Fibroblast of the conjunctiva (primary cell): ENCODE measurements at places on chromosomes 12 and 14.

GRCh38 chr14:45177076-45177475, 41.3 kb downstream of the FANCM start:
- peak; percentile 79 for DNase-seq

DNA sequence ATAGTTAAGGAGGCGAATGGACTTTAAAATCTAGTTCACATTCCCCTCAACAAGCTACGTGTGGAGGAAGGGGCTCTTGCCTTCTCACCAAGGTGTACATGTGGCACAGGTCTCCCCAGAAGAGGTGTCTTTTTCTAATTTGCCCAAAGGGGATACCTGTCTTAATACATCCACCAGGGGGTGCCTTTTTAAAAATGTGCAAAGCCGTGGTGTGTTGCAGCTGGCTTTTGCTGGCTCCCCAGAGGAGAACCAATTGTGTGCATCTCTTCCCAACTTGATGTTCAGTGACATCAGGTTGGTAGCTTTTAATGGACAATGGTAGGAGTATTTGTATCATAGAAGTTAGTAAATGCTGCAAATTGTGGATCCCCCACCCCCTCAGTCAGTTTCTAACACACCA, 33.8 kb downstream of the CREBL2 start:
- DNase-seq = peak; percentile 2

DNA sequence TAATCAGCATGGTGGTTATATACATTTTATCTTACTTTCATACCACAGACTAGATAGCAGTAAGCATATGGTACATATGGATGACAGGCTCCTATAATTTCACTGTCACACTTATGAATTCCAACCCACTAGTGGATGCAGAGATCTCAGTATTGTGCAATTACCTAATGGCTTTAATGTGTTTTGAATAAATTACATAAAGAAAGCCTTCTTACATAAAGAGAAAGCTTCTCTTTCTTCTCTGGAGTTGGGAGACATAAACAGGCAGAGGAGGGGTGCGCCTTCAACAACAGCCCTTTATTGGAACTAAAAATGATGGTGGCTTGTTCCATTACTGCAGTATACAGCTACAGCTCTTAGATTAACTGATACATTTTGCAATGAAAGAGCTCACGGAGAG, 52.6 kb downstream of the SAV1 start:
- no peak for DNase-seq

DNA sequence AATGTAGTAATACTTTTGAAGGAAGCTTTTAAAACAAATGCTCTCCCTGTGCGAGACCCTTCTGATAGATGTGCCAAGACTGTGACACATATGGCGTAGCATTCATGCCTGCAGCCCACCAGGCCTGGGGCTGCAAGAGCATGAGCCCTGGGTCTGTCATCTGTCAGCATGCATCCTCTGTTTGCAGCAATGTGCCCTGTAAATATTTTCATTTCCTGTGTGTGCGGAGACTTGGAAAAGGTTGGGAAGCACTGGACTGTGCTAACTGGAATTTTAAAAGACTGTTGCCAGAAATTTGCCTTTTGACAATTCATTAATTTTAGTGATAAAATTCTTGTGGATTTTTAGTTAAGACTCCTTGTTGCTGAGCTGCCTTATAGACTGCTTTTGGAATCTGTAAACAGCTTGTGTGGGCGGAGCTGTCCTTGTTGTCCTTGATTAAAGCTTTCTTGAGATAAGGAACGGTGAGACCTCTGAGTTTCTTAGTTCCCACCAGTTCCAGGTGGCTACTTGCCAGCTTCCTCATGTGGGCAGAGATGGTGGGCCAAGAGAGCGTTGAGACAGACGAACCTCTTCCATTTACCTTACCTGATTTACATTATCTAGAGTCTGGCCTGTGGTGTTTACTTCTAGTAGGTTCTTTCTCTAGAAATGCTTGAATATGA, 23.4 kb downstream of the MARK3 start:
- no peak for DNase-seq

- DNase-seq = no peak
Measured at GRCh38 chr14:91337699-91338335, 79.8 kb downstream of the CCDC88C start.

GRCh38 chr12:116295327-116296263, 18.1 kb upstream of the MED13L start:
- DNase-seq = no peak

DNA sequence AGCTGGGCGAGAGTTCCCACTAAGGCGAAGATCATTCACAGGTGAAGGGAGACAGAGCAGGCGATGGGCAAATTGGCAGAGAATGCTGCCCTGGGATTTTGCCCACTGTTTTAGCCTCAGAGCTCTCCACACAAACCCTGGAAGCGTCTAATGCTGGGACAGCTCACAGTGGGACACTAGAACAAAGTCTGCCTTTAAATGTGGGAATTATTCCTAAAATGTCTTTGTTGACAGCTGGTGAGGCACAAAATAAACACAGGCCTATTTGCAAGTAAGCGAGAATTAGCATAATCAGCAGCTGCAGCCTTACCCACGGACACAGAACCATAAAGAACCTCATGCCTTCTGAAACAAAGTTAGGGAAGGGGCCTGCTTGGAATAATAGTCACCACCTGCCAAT, 824.5 kb downstream of the AACS start:
- no peak for DNase-seq

DNA sequence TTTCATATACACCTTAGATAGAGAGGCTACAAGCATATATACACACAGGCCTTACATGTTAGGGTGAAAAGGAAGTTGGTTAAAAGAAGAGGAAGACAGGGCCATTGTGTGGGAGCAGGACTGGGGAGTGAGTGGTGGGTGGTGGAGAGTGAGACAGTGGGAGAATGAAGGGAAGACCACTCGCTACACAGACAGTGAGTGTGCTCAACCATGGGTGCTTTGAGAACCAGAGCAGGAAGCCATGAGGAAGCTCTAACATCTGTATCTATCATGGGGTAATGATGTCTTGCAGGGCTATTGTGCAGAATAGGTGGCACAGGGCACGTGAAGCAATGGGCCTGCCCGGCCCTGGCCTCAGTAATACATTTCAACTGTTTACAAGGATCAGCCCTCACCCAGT, 11.4 kb upstream of the KRT74 start:
- DNase-seq = no peak

GRCh38 chr12:122862872-122863701, 27.8 kb downstream of the HIP1R start:
- DNase-seq = no peak

GRCh38 chr12:21992823-21993222, 51.6 kb upstream of the ABCC9 start:
- DNase-seq = no peak

GRCh38 chr12:54663603-54664002, 15.4 kb upstream of the DCD start:
- DNase-seq = no peak

DNA sequence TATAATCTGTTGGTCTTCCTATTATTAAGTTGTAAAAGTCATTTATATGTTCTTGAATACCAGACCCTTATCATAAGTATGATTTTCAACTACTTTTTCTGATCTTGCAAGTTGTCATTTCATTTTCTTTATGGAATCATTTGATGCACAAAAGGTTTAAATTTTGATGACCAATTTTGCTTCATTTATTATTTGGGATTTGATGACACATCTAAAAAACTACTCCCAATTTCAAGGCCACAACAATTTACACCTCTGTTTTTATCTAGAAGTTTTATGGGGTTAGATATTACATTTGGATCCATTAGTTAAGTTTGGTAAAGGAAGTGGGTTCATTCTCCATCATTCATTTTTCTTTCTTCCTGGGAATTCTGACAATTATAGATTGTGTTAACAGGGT, 259.2 kb downstream of the LRFN5 start:
- DNase-seq = no peak

DNA sequence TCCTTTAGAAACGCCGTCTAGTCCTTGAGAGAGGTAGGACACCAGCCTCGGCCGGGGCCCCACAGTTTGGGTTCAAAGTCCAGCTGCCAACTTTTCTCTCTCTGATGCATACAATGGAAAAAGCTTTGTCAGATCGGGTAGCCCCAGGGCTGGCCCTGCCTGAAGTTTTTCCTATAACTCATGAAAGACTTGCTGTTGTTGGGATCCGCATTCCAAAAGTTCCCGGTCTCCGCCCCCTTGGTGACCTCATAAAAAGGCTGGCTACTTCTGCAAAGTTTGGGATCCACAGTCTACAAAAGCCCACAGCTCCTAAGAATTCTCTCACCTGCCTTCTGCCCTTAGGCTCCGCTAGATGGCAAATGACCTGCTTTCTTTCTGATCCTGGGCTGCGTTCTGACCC, 35.3 kb upstream of the CLEC6A start:
- DNase-seq = no peak

DNA sequence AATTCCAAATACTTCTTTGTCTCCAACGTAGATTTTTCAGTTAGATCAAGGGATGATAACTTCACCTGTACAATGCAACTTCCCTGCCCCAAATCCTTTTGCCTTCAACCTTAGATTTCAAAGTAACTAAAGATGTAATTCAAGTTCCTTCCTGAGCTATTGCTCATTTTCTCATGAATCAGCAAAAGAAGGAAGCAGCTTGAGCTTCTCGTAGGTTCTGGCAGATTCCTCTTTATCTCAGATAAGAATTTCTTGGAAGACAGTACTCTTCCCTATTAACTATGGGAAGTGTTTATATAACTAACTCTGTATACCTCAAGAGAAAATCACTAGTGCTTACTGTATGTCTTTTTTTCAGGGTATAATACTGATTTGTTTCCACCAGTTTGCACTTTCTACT, 203.8 kb downstream of the RASSF9 start:
- DNase-seq = no peak

DNA sequence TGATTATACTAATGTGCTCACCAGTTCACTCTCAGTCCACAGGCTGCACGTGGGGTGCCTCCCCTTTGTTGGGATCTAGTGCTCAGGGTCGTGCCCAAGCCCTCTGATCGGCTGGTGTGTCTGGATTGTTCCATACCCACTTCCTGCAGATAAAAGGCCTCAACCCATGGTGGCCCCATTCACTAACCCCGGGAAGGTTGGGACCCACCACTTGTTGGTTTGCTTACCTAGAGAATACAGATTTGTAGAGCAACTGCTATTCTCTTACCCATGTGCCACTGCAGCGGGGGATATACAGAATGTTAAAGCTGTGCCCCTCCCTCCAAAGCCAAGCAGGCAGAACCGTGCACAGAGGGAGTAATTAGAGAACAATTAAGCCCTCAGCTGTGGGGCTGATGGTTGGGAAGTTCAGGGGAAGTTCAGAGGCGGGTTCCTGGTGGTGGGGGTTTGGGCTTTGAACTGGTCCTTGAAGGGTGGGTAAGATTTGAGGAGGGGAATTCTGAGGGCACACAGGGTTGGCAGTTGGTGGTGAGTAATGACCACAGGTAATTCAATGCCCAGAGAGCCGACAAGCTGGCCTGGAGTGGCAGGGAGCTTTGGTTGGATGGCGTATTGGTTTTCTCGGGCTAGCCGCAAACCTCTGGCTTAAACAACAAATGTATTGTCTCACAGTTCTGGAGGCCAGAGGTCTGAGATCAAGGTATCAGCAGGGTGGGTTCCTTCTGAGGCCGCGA, 68.8 kb downstream of the ADCK1 start:
- no peak for DNase-seq

GRCh38 chr14:57918791-57919190, 52.9 kb upstream of the SLC35F4 start:
- DNase-seq = no peak

GRCh38 chr14:67623114-67623513, 3.4 kb downstream of the ARG2 start:
- no peak for DNase-seq

DNA sequence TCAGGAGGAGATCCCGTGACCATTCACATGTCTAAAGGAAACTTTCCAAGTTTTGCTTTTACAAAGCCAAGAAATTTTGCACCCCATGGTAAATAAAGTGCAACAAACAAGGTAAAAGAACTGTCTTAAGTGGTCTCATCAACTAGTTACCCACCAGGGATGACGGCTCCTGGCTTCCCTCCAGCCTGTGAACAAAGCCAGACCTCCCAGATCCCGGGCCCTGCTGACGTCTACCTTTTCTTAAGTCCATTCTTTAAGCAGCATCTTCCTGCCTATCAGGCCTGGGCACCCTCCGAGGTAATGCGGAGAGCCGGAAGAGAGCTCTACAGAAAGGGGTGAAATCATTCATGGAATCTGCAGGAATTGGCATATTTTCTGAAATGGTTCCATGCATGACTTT, 58.0 kb upstream of the DAAM1 start:
- DNase-seq = no peak

DNA sequence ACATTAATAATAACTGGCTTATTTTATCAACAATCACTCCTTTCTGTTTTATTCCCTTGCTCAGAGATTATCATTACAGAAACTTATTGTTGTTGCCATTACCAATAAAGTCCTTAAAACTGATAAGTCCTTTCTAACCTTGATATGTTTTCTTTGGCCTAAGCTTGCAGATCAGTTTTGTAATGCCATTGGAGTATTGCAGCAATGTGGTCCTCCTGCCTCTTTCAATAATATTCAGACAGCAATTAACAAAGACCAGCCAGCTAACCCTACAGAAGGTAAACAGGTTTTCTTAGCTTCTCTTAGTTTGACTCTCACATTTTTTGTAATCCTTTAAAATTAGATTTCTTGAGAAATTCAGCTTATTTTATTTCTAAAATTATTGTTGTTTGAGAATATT, 3.9 kb downstream of the MED21 start:
- DNase-seq = no peak

GRCh38 chr12:50924439-50925341, 27.7 kb upstream of the HIGD1C start:
- DNase-seq = peak; percentile 96

GRCh38 chr14:90815572-90815821, 733 bp downstream of the TTC7B start:
- DNase-seq = no peak

DNA sequence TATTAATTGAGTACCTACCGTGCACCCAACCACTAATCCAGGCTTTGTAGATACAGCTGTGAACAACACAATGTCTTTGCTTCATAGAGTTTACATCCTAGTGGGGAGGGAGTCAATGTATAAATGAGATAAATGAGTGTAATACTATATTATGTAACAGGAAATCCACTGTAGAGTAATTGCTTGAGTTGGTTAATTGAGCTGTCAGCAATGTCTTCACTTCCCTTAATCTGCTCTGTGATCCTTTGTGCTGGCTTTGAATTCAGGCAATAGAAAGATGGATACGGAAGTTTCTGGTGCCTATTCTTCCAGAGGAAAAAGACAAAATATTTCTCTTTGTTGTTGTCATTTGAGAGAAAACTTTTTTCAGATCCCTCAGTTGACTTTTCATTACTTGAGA, 104.0 kb upstream of the SLC16A7 start:
- no peak for DNase-seq

DNA sequence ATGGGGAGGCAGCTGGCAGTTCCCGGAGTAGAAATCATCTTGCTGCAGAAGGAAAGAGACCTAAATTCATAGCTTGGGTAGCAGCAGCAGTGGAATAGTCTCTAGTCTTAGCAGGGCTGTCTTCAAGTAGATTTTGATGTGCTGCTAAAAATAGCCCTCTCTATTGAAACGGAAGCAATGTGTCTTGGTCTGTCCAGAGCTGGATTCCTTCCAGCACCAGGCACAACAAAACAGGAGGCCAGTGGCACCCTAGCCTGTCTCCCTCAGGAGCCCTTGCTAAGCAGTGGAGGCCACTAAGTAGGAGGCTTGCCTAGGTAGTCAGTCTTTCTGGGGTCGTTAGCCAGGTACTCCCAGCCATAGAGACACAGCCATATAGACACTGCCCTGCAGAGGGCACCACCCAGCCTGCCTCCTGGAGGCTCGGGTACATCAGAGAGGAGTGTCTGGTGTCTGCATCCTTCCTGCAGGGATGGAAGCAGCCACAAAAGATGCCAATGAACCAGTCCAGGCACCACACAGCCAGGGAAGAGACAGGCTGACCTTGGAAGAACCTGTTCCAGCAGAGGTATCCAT, 97.5 kb downstream of the CRACR2A start:
- DNase-seq = no peak

GRCh38 chr12:162467-163307, 51.3 kb downstream of the SLC6A12 start:
- DNase-seq = no peak
